ENCODE measurements at places on chromosomes 2 and 18. TPM values are rescaled to one million over a fixed set of nuclear protein-coding genes. Genes with fewer than 3 reads are reported as not detected.

The ANTXR1 gene
- total RNA-seq = 102 TPM

DNA sequence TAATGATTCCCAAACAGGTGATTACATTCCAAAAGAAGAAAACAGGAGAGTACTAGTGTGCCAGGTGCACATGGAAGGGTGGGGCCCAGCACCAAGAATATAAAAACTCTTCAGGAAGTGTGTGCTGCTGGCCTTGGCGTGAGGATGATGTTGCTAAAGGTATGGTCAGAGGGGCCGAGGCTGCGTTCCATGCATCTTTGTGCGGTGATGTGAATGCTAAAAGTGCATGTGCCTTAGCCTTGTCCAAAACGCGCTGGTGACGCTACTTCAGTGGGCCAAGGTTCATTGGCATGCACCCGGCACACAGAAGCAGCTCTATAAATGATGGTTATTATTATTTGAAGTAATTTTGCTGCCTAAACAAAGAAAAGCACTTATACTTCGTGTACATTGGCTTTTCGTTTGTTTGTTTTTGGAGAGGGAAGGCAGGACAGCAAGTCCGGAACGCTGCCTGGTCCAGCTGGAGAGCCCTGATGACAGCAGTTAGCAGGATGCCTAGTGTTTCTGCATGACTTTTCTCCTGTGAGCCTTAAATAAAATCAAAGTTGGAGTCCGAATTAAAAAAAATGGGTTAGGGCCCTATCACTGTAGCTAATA lies 2.9 kb downstream of the ALKAL2 start:
- H3K4me1 ChIP-seq = peaks cover 29% of the 10 kb centered on the region
- no peaks in the 10 kb centered on the region for H3K36me3 ChIP-seq
- H3K4me3 ChIP-seq = no peak overlapping the region
- H3K27me3 ChIP-seq = peaks cover 4% of the 10 kb centered on the region
- no peak overlapping the region for H3K27ac ChIP-seq

GRCh38 chr18:55925772-55926171 lies 337.8 kb upstream of the TCF4 start:
- no peak for DNase-seq
- no peaks in the 10 kb centered on the region for H3K27me3 ChIP-seq
- H3K4me3 ChIP-seq = no peak overlapping the region
- H3K27ac ChIP-seq = no peak overlapping the region

- DNase-seq = no peak
- no peak overlapping the region for H3K4me3 ChIP-seq
- no peaks in the 10 kb centered on the region for H3K27me3 ChIP-seq
- H3K4me1 ChIP-seq = no peaks in the 10 kb centered on the region
These were observed 153.7 kb upstream of the SERTAD2 start for GRCh38 chr2:64807417-64807816.

The GALNT14 gene
- total RNA-seq = 1.7 TPM

The FMNL2 gene
- 35.4 TPM for total RNA-seq

DNA sequence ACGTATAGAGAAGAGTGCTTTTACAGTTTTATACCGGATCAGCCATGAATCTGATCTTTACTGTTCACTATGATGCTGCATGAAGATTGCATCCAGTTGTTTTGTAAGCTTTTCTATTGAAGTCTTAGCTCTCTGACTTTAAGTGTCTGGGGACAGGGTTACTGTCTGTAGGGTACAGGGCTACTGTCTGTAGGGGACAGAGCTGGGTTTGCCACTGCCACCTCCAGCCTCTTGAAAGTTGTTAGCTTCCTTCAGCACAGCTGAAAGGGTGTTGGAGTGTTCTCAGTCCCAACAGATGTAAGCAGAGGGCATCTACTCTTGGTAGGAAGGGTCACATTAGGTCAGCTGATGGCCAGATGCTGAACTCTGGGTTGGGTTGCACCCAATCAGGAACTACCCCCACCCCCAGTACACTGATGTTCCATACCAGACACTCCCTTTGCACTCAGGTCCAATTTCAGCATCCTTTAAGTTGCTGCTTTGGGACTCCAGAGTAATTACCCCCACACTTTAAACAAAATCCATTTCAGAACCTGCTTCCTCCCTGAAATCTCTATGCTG lies 58.0 kb downstream of the MYL12B start:
- H3K4me3 ChIP-seq = no peak overlapping the region
- DNase-seq = no peak
- H3K27ac ChIP-seq = no peak overlapping the region
- no peaks in the 10 kb centered on the region for H3K4me1 ChIP-seq
- no peaks in the 10 kb centered on the region for H3K36me3 ChIP-seq
- no peaks in the 10 kb centered on the region for H3K27me3 ChIP-seq

DNA sequence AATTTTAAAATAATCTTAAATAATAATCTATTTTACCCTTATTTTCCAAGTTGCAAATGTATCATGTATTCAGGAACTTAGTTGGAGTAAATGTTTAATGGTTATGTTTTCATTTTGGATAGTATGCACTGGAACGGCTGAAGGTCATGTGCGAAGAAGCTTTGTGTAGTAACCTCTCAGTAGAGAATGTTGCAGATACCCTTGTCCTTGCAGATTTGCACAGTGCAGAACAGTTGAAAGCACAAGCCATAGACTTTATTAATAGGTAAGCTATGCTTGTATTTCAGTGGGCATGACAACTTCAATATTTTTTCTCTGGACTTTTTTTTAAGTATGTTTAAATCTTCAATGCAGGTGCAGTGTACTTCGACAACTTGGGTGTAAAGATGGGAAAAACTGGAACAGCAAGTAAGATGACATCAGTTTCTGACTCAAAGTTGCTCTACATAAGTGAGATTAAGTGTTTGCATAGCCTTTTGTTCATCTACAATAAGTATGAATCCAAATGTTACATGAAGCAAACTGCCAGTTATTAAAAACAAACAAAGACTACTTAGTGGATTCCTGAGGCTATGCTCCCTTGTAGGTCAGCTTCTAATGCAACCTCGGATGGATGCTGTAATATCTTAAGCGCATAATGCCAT lies 63.1 kb downstream of the SPOPL start:
- H3K36me3 ChIP-seq = peaks cover 31% of the 10 kb centered on the region
- no peaks in the 10 kb centered on the region for H3K27me3 ChIP-seq
- no peak overlapping the region for H3K4me3 ChIP-seq
- DNase-seq = no peak
- H3K27ac ChIP-seq = no peak overlapping the region

The AQP4 gene
- 0.49 TPM for total RNA-seq

The AFG3L2 gene
- 38.3 TPM for total RNA-seq

The CERKL gene
- not detected for total RNA-seq

The MATN3 gene
- total RNA-seq = 3.9 TPM

DNA sequence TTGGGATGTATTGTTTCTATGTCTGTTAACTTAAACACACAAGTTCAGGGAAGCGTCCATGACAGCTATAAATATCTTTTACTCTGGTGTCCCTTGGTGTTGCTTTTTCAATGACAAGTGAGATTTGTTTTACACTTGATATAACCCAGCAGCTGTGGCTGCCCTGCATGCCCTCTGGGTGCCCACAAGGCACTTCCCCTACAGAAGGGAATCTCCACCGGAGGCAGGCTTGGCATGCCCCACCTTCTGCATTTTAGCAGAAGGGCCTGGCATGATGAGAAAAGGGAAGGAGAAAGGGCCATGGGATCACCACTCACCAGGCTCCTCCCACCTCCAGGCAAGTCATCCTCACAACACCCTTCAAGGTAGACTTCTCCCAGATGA lies 68.7 kb downstream of the TMEM247 start:
- H3K36me3 ChIP-seq = no peaks in the 10 kb centered on the region
- no peaks in the 10 kb centered on the region for H3K27me3 ChIP-seq
- no peak overlapping the region for H3K4me3 ChIP-seq
- H3K4me1 ChIP-seq = peaks cover 87% of the 10 kb centered on the region
- peak; percentile 55 for DNase-seq

The C2orf72 gene
- 0.25 TPM for total RNA-seq

The PRKAG3 gene
- not detected for total RNA-seq

The DLGAP1 gene
- total RNA-seq = 3.2 TPM

The BOLL gene
- not detected for total RNA-seq

The ZFP36L2 gene
- 206 TPM for total RNA-seq

DNA sequence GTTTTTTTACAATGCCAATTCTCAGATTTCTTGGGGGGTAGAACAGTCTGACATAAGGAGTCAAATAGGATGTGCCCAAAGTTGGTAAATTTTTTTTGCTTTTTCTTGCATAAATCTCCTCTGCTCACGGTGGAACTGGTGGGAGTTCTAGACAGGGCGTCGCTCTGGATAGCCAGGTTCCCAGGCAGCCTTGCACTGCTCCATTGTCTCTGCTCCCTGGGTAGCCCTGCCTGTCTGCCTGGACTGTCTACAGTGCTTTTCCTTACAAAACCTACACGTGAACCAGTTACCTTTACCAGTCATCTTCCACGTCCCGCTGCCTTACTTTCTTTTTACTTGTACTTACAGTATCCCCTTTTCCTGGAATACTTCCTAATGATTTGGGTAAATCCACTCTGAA lies 117.1 kb downstream of the ZNF407 start:
- H3K4me1 ChIP-seq = no peaks in the 10 kb centered on the region
- no peak overlapping the region for H3K27ac ChIP-seq
- no peaks in the 10 kb centered on the region for H3K36me3 ChIP-seq
- H3K27me3 ChIP-seq = no peaks in the 10 kb centered on the region
- no peak overlapping the region for H3K4me3 ChIP-seq
- no peak for DNase-seq

GRCh38 chr2:9030190-9030589 lies 26.7 kb upstream of the MBOAT2 start:
- no peaks in the 10 kb centered on the region for H3K4me1 ChIP-seq
- H3K27me3 ChIP-seq = no peaks in the 10 kb centered on the region
- H3K36me3 ChIP-seq = no peaks in the 10 kb centered on the region
- DNase-seq = no peak

The NOSTRIN gene
- total RNA-seq = 30.0 TPM

The CAPN14 gene
- 4.7 TPM for total RNA-seq

The DYNAP gene
- not detected for total RNA-seq

- no peaks in the 10 kb centered on the region for H3K27me3 ChIP-seq
- H3K36me3 ChIP-seq = no peaks in the 10 kb centered on the region
- peak within 1 kb of the TSS; percentile 39 for H3K4me3 ChIP-seq
- DNase-seq = no peak
- peak within 1 kb of the TSS; percentile 80 for H3K27ac ChIP-seq
These were observed at the start of gene DSC3 for GRCh38 chr18:31042406-31043181. Gene DSC3, minus strand, starts transcription at chr18:31042742. Its CDS starts 82 bp downstream, at chr18:31042660.

GRCh38 chr2:233199870-233200269 lies 51.6 kb upstream of the ATG16L1 start:
- H3K36me3 ChIP-seq = no peaks in the 10 kb centered on the region
- H3K4me3 ChIP-seq = no peak overlapping the region
- no peaks in the 10 kb centered on the region for H3K4me1 ChIP-seq
- H3K27ac ChIP-seq = no peak overlapping the region

DNA sequence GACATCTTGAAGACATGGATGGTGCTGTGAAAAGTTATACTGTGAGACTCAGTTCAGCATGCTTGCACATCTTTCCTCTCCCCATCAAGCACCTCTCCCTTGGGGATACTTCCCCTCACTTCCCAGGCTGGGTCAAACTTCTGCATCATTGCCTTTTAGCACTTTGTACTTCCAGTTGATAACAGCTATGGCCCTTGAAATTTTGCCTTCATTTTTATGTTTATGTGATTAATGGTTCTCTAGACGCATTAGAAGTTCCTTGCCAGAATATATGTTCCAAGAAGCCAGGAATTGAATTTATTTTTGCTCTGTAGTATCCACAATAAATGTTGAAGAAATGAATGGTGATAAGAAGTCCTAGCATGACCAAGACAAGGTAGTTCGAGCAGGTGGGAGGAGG lies 120.9 kb upstream of the ST6GAL2 start:
- no peaks in the 10 kb centered on the region for H3K4me1 ChIP-seq
- H3K27me3 ChIP-seq = no peaks in the 10 kb centered on the region
- H3K4me3 ChIP-seq = no peak overlapping the region
- H3K27ac ChIP-seq = no peak overlapping the region
- no peak for DNase-seq

DNA sequence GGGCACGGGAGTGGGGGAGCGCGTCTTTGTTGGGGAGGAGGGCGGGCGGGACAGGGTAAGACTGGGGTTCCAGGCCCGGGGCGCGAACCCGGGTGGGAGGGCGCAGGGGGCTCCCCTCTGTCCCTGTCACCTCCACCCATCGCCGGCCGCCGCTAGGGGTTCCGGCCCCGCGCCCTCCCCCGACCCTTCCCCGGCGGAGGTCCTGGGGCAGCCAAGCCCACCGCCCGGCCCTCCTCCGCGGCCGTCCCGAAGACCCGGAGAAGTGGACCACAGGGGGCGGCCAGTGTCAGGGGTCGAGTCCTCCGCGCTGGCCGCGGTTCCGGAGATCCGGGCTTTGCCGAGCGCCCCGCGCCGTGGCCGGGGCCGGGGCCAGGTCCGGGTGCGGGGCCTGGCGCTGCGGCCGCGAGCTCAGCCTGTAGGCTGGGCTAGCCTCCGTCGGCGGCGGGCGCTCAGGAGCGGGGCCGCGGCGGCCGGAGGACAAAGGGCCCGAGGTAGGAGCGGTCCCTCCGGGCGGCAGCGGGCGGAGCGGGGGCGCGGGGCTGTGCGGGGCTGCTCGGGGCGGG lies 16.6 kb upstream of the E2F6 start:
- peak overlapping the region; percentile 86 for H3K27ac ChIP-seq
- no peaks in the 10 kb centered on the region for H3K27me3 ChIP-seq
- no peak for DNase-seq
- peak overlapping the region; percentile 95 for H3K4me3 ChIP-seq

The ALPP gene
- total RNA-seq = not detected

GRCh38 chr18:59005262-59005661 lies 134.4 kb upstream of the SEC11C start:
- H3K27ac ChIP-seq = no peak overlapping the region
- no peaks in the 10 kb centered on the region for H3K36me3 ChIP-seq
- no peak for DNase-seq
- no peaks in the 10 kb centered on the region for H3K27me3 ChIP-seq

GRCh38 chr2:45432406-45432805 lies 178.7 kb downstream of the SRBD1 start:
- H3K4me1 ChIP-seq = no peaks in the 10 kb centered on the region
- H3K36me3 ChIP-seq = no peaks in the 10 kb centered on the region
- H3K27me3 ChIP-seq = no peaks in the 10 kb centered on the region
- DNase-seq = no peak

GRCh38 chr2:11419781-11420180 lies 46.2 kb downstream of the E2F6 start:
- no peak for DNase-seq
- peak overlapping the region; percentile 11 for H3K27ac ChIP-seq
- H3K4me3 ChIP-seq = no peak overlapping the region
- no peaks in the 10 kb centered on the region for H3K4me1 ChIP-seq
- H3K36me3 ChIP-seq = no peaks in the 10 kb centered on the region

DNA sequence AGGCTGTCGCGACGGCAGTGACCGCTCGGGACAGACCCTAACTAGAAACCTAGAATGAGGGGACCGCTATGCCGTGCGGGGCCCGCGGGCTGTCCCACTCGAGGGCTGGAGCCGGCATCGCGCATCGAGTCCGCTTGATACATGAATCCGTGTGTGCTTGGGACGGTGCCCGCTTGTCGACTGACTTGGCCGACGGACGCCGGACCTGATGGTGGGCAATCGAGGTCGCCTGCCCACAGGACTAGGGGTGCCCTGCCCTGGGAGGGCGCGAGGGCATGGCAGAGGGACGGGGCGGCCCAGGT lies 749 bp upstream of the PTMA start:
- DNase-seq = no peak
- H3K27ac ChIP-seq = peak overlapping the region; percentile 100
- H3K4me3 ChIP-seq = peak overlapping the region; percentile 100
- peaks cover 36% of the 10 kb centered on the region for H3K4me1 ChIP-seq
- H3K27me3 ChIP-seq = no peaks in the 10 kb centered on the region
